ENCODE measurements at places on chromosomes 3 and 15.

DNA sequence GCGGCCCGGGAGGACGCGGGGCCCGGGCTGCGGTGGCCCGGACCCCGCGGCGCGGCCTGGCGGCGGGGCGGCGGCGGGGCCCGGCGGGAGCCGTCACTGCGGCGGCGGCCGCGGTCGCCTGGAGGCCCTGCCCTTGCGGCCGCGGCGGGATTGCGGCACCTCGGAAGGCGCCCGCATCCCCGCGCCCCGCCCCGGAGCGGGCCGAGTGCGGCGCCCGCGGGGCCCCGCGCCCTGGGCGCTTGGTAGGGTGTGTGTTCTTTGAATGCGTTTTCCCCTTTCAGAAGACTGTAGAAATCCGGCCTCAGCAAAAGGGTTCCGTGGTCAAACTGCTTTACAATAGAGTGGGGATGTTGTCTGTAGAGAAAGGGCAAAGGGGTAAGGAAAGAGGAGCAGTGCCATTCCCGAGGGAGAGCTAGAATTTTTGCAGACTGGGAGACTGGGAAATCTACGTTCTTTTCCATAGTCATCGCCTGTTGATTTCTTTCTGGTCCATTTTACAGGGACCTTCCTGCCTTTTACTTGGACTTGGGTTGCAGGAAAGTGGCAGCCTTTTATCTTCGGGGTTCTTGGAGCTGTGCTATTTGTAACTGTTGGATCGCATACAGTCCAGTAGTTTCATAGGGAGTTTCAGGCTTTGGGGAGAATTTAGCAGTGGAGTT is 630 bp downstream of the SNRK start:
- no peak for DNase-seq

GRCh38 chr3:120177707-120178306 is 83.6 kb upstream of the GSK3B start:
- no peak for DNase-seq

DNA sequence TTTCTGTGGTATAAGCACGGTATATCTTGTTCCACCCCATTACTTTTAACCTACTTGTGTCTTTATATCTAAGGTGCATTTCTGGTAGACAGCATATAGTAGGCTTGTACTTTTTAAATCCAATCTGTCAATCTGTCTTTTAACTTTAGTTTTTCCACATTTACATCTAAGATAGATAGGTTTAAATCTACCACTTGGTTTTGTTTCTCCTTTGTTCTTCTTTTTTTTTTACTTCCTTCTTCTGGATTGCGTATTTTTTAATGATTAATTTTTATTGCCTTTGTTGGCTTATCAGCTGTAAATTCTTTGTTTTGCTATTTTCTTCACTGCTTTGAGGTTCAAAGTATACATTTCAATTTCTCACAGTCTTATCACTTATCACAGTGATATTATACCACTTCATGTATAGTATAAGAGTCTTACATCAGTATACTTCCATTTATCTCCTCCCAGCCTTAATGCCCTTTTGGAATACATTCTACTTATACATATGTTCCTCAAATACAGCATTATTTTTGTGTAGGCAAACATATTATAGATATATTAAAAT is 31.0 kb downstream of the IQCB1 start:
- DNase-seq = no peak

DNA sequence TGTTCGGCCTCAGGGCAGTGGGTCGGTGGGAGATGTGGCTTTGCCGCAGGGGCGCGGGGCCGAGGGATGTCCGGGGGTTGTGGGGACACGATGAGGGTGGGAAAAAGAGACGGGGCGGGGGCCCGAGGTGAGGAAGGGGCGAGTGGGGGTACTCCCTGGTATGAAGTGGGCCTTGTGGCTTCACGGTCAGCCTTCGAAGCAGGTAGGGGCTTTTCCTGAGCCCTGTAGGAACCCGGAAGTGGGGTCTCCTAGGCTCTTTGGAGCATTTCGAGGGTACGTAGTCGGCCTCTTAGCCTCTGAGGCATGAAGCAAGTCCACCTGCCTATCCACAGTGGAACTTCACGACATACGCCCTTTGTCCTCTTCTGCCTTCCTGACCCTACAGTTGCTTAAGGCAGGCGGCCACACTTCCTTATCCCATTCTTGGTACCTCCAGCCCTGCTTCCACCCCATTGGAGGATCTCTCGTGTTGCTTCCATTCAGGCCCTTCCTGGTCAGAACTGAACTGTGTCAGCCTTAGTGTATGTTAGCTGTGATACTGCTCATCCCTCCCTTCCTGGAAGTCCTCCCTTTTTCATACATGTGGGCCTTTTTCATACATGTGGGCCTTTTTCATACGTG is 389 bp downstream of the ARPC4 start:
- no peak for DNase-seq

- DNase-seq = no peak
Measured at GRCh38 chr3:47419083-47420043, 38.5 kb downstream of the PTPN23 start.

- no peak for DNase-seq
Measured at GRCh38 chr3:73094951-73095350, 33.5 kb downstream of the EBLN2 start.

DNA sequence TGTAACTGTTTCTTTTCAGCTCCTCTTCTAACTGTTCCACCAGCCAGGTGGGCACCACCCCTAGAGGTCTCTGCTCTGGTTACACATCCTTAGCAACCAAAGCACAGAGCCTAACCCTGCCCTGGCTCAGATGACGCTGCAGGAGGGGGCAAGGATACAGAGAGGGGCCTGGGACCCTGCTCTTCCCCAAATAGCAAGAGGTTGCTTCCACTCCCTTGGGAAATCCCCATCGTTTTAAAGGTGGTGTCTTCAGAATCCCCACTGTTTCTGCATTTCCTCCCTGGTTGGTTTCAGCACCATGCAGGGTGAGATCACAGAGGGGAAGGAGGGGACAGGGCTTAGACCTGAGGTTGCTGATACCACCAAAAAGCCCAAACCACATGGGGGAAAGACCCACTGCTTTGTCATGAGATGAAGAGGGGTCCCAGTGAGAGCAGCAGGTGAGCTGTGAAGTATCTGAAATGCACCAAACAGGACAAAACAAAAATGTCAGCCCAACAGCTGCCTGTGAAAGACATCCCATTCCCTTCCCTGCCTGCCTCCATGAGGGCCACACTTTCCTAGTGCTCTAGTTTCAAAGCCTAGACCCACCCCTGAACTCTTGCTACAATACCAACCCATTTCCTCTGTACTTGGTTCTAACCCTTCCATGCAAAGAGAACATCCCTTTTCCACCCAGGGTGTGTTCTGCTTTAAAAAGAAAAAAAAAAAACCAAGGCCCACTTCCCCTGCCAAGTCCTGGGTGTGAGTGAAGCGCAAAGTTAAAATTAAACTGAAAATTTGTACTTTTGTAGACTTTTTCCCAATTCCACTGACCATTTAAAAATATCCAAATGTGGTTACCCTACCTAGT is 29.0 kb downstream of the ANP32A start:
- DNase-seq = no peak

GRCh38 chr3:58059349-58060321 is 51.4 kb downstream of the FLNB start:
- no peak for DNase-seq

GRCh38 chr3:38689774-38690173 is 40.3 kb upstream of the SCN5A start:
- DNase-seq = no peak

GRCh38 chr3:16085884-16086608 is 88.4 kb upstream of the GALNT15 start:
- no peak for DNase-seq

GRCh38 chr3:169044331-169045113 is 619.0 kb downstream of the MECOM start:
- no peak for DNase-seq

GRCh38 chr3:18290157-18290556 is 135.0 kb downstream of the SATB1 start:
- no peak for DNase-seq

GRCh38 chr3:11059090-11059798 is 66.7 kb downstream of the SLC6A1 start:
- DNase-seq = no peak

GRCh38 chr15:29873947-29874411 is 51.7 kb upstream of the TJP1 start:
- DNase-seq = no peak

GRCh38 chr15:59186501-59186900 is 20.1 kb upstream of the LDHAL6B start:
- DNase-seq = no peak

GRCh38 chr3:73473181-73473897 is 151.4 kb downstream of the PDZRN3 start:
- no peak for DNase-seq

GRCh38 chr3:43499256-43499655 is 122.6 kb downstream of the ANO10 start:
- no peak for DNase-seq

- DNase-seq = no peak
Measured at GRCh38 chr3:128491941-128492670, 895 bp downstream of the GATA2 start.

GRCh38 chr3:42148982-42149432 is 57.9 kb downstream of the TRAK1 start:
- no peak for DNase-seq

- no peak for DNase-seq
Measured at GRCh38 chr3:9124730-9125129, 124.7 kb downstream of the SRGAP3 start.

DNA sequence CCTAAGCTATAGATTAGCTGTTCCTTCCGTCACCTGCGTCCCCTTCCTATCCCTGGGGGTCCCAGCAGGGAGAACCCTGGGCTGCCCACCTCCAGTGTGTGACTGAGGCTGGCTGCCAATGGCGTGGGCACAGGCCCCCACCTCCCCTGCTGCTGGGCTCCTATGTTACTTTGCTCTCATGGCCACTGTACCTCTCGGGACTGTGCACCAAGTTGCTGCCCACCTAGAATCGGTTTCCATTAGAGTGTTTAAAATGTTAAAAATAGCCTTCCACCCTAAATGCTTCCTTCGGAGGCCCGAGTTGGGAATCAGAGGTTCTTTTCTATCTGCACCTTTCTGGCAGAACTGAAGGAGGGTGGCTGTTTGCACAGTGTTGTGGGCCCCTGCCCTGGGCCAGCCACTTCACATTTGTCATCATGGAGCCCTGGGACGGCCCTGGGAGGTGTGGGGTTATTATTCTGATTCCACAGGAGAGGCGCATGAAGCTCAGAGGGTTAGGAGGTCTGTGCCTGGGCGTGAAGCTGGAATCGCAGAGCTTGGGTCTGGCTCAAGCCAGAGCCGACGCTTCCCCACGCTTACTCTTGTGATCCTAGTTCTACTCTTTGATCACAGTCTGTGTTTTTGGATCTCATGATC is 29.1 kb downstream of the IRAK2 start:
- DNase-seq = no peak

GRCh38 chr15:40103864-40104271 is 4.8 kb downstream of the BMF start:
- DNase-seq = no peak

DNA sequence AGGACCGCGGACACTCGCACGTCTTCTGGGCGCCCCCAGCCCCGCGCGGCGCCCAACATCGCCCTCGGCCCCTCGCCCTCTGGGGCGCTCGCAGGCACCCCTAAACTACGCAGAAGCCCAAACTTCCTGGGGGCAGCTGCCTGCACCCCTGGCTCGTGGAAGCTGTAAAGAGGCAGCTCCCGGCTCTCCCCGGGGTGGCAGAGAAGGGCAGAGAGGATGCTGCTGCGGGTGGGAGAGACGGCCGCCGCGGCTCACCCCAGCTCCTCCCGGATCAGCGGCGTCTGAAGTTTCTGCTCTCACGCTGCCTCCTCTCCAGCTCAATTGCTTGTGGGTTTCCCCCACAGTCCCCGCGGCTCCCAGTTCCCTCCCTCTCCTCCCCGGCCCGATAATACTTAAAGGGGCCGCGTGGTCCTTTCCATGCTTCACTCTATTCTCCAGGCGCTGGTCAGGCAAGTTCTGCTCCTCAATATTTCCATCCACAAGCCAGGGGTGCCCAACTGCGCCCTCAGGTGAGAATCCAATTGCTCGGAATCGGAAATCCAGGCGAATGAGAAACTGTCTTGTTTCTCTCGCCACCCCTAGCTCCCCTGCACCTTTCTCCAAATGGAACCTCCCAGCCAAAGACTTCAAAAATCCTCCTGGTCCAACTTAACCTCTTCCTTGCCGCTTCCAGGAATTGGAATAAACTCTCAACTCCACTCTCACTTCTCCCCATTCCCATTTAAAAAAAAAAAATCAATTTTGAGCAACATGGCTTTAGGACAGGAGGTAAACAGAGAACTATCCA is 748.5 kb downstream of the ROBO1 start:
- no peak for DNase-seq

DNA sequence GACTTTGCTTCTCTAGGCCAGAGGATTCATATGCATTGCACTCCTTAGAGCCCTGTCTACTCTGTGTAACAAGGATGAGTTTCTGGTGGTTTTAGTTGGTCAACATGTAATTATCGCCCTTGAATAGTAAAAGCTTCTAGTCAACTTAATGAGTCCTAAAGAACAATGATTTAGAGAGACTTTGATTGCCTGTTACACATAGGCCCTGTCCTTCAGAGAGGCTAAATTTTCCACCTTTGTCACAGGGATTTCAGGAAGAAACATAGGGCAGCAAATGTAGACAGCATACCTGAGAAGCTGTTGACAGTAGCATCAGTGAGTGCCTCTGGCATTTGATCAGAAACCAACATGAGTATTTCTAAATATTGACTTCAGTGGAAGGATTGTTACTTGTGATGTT is 7.1 kb downstream of the BTLA start:
- DNase-seq = no peak

DNA sequence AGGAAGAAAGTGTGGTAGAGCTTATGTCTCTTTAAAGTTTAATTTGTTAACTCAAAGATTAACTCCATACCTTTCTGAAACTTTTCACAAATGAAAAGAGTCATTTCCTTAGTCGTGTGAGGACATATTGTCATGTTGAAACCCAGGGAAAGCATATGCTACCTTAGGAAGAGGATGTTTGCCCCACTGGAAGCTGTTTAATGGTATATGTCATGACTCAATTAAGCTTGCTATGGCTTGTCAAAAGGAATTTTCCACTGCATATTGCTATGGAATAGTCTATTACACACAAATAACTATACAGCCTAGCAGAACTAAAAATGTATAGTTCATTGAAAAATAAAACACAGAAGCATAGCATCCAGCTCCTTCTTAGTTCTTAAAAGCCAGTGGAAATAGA is 69.9 kb downstream of the NSUN3 start:
- DNase-seq = no peak

DNA sequence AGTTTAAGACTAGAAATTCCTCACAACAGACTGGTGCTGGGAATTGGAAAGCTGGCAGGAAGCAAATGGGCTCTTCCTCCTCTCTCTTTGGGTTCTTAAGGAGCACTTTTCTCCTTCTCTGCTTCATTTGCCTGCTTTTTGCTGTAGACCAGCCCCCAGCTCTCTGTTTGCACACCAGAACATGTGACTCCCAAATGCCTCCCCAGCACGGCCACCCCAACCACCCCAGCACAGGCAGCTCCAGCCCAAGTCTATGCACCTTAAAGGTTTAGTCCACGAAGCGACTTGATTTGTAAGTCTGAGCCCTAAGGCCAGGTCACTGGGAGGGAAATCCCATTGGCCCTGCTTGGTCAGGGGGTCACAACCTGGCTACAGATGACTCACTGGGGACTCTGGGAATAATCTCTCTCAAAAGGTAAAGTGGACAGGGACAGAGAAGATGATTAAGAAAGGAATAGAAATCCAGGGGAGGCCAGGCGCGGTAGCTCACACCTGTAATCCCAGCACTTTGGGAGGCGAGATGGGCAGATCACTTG is 377.8 kb upstream of the PROK2 start:
- no peak for DNase-seq

GRCh38 chr3:114057011-114057347 is 442 bp downstream of the QTRT2 start:
- peak; percentile 1 for DNase-seq

GRCh38 chr3:8576841-8577571 is 67.6 kb downstream of the SSUH2 start:
- DNase-seq = no peak
